ENCODE measurements at places on chromosomes 1 and 21. TPM values are rescaled to one million over a fixed set of nuclear protein-coding genes. Genes with fewer than 3 reads are reported as not detected.

Gene COQ8A
- total RNA-seq, result 19.6 TPM

Gene ACTA1
- total RNA-seq, result 2.1 TPM

Gene F13B
- total RNA-seq, result not detected

Gene GSTM1
- 5.1 TPM for total RNA-seq

Gene SPRR1B
- total RNA-seq, result not detected

Gene CHI3L2
- total RNA-seq, result not detected

Gene TMEM52
- total RNA-seq, result 0.82 TPM

Gene S100A2
- total RNA-seq, result not detected

Gene ACTN2
- total RNA-seq, result 4.0 TPM

Gene EXOC8
- total RNA-seq, result 20.5 TPM

Gene H3-3A
- 334 TPM for total RNA-seq

Gene LCE6A
- total RNA-seq, result not detected

Gene SLC25A24
- total RNA-seq, result 36.3 TPM

Gene DISC1
- total RNA-seq, result 25.5 TPM

Gene PPIAL4G
- 1.3 TPM for total RNA-seq

Gene MNDA
- total RNA-seq, result 1.4 TPM

Gene TTC39A
- 7.0 TPM for total RNA-seq

Gene AJAP1
- 12.3 TPM for total RNA-seq

Gene CELA3B
- not detected for total RNA-seq

Gene CDA
- not detected for total RNA-seq

Gene USH2A
- 1.9 TPM for total RNA-seq

Gene PRRX1
- total RNA-seq, result 13.3 TPM

Gene NTNG1
- 16.8 TPM for total RNA-seq

Gene RNF207
- total RNA-seq, result 11.9 TPM

Gene CLDN19
- not detected for total RNA-seq

Gene ERG
- 2.3 TPM for total RNA-seq

Gene CYP2J2
- 0.36 TPM for total RNA-seq

Gene PTCH2
- total RNA-seq, result 2.4 TPM

Gene TSEN15
- total RNA-seq, result 33.3 TPM

Gene SPOCD1
- not detected for total RNA-seq

Gene ACP6
- total RNA-seq, result 9.2 TPM

Gene IRF6
- 1.8 TPM for total RNA-seq

Gene HOOK1
- total RNA-seq, result 17.2 TPM

Gene PCAT6
- total RNA-seq, result not detected

Gene RORC
- 0.18 TPM for total RNA-seq

Gene GJA8
- total RNA-seq, result not detected

Gene PRKAA2
- 23.8 TPM for total RNA-seq

Gene GPR25
- total RNA-seq, result not detected

Gene AMPD1
- not detected for total RNA-seq

Gene TDRD5
- 6.0 TPM for total RNA-seq

Gene FAM163A
- total RNA-seq, result 0.36 TPM

Gene YBX1
- total RNA-seq, result 593 TPM

Gene C1orf87
- total RNA-seq, result not detected

Gene ATG4C
- 15.9 TPM for total RNA-seq

Gene RNF187
- total RNA-seq, result 48.5 TPM

Gene OXCT2
- total RNA-seq, result 1.00 TPM

Gene FALEC
- 2.2 TPM for total RNA-seq

Gene PTPN22
- 0.36 TPM for total RNA-seq

Gene CD164L2
- total RNA-seq, result not detected

Gene GPR61
- total RNA-seq, result 10.9 TPM

All from cerebellum (tissue), 4 donors.